SJSA1 (cell line): ENCODE measurements at places on chromosomes 4 and X. TPM values are rescaled to one million over a fixed set of nuclear protein-coding genes. Genes with fewer than 3 reads are reported as not detected.

Gene SYNPO2
- total RNA-seq, result 2.8 and 4.7 TPM in 2 replicates

Gene CXCL9
- not detected in 2 replicates for total RNA-seq

Gene HOPX
- 4.3 and 5.5 TPM in 2 replicates for total RNA-seq

Gene F9
- not detected in 2 replicates for total RNA-seq

Gene SPANXA1
- 0.68 TPM in 1 of 2 replicates, not detected in the other for total RNA-seq

Gene DUSP21
- total RNA-seq, result not detected in 2 replicates

Gene CNOT6L
- total RNA-seq, result 9.2 and 10.8 TPM in 2 replicates

Gene SSX3
- not detected in 2 replicates for total RNA-seq

Gene CLNK
- not detected in 2 replicates for total RNA-seq

DNA sequence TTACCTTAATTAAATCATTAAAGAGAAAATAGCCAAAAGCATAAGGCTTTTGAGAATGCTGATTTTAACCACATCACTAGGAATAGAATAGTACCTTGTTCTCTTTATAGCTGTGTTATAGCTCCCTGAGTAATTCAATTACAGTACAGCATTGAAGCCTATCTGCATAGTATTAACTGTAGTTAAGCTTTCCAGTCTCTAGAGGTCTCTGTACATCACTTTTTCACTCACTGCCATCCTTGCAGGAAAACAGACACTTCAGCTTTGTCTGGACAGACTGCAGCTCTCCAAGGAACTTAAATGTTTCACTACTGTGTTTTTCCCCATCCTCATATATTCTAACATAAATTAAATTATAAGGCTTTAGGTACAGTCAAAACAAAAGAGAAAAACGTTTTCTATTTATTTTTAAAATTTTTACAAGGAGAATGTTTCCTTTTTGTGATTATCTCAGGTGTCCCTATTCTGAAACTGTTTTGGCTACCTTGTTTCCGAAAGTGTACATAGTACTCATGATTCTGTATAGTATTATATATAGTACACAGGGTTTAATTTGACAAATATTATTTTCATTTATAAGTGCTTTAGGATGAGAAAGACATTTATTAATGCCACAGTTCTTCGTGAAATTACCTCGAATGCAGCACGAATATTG lies 407.9 kb downstream of the PCDH18 start:
- DNase-seq, result peak; percentile 33

- no peak for DNase-seq
Observed at GRCh38 chr4:8675906-8676305, 83.3 kb downstream of the CPZ start.

GRCh38 chr4:74364652-74365491 lies at the start of gene EREG:
Gene EREG, plus strand, starts transcription at chr4:74365145. Its CDS starts 164 bp downstream, at chr4:74365309.
- no peak for DNase-seq

- DNase-seq, result peak; percentile 59
Observed at GRCh38 chr4:41611881-41612871, 74.2 kb downstream of the LIMCH1 start.

DNA sequence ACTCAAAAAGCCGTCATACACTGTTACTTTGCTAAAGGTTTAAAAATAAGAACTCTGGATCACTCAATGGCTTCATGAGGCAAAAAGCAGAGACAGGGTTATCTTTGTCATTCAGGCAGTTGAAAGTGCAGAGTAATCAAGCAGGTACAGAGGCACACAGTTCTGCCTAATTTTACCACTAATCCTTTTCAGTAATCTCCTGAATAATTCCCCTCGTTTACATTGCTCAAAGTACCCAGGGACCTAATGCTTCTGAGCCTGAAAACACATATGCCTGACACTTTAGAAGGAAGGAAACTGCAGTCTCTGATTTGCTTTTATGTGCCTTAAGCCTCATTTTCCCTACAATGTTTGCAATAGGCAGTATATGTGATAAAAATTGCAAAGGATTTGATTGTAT lies 71.4 kb upstream of the TRAM1L1 start:
- DNase-seq, result no peak

GRCh38 chr4:174211622-174212044 lies 71.8 kb downstream of the FBXO8 start:
- no peak for DNase-seq

DNA sequence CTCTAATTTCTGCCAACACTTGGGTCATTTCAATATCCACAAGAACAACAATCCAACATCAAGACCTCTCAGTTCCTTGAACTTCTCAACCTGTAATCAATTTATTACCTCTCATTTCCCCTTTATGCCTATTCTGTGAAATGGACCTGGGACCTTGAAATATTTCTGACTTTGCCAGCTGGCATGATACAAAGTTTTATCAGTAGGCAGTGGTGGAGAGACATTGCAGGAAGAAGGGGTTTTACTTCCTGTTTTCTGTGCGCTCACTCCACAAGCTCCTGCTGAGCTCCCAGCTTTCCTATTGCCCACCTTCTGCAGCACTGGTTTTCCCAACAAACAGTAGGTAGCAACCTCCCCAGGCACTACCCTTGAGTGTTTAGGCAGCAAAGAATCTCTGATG lies 3.5 kb upstream of the ARHGEF6 start:
- DNase-seq, result no peak

DNA sequence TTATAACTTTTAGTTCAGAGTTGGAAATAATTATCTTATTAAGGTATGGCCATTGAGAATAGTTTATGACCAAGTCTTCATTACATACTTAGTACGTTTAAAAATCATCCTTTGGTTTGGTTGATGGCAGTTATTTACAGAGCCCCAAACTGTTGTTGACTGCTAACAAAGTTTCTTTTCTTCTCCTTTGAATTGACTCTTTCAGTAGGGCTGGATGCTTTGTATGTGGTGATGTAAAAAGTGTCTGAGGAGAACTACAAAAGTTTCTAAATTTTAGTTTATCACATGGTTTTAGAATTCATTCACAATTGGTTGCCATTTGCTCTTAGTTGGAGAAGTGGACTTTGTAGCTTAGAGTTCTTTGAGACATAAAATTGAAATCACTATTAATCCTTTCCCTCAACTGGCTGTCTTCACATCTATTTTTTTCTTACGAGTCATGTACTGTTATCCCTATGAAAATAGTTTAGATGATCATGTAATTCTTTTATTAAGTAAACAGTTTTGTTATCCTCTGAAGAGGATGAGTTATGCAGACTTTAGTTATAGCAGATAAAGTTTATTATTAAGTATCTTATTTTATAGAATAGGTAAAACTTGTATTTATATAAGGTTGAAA lies 14.8 kb downstream of the PTPN13 start:
- no peak for DNase-seq

DNA sequence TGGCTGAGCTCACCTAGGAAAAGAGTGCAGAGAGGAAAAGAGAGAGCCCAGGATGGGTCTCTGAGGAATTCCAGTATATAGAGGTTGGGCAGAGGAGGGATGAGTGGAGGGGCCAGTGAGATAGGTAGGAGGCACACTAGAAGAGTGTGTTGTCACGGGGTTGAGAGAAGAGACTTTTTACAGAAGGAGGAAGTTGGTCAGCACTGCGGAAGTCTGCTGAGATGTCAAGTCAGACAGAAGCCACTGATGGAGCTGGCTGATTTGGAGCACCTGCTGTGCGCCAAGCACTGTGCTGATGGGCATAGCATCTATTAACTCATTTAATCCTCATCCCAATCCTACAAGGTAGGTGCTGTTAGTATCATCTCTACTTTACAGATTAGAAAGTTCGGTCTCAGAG lies 60.4 kb downstream of the EFNB1 start:
- no peak for DNase-seq

DNA sequence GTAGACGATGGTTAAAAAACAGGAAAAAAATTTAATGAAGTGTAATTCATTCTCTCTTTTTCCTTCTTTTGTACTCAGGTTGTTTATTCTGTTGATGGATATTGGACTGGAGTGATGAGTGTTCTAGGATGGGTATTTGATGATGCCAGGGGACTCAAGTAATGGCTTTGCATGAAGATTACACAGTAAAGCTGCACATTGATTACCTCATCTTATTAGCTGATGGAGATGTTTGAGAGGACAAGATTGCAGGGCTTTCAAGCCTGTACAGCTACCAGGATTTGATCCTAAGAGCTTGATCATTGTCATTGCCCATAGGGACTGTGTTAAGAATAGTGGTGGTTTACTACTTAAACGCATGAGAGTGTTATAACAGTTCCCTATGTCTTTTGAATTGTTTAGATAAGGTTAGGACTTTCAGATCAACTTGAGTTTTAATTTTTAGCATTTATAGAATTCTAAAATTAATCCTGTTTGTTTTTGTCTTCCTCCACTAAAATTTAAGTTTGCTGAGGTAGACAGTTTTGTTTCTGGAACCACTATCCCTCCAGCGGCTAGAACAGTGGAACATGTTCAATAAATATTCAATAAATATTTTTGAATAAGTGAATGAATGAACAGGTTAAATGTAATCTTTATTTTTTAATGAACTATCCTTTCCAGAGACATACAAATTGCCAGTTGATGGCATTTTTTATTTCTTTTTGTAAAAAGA lies 58.2 kb downstream of the GAB1 start:
- DNase-seq, result no peak

- peak; percentile 45 for DNase-seq
Observed at GRCh38 chr4:15913631-15913970, 24.9 kb downstream of the FGFBP1 start.

DNA sequence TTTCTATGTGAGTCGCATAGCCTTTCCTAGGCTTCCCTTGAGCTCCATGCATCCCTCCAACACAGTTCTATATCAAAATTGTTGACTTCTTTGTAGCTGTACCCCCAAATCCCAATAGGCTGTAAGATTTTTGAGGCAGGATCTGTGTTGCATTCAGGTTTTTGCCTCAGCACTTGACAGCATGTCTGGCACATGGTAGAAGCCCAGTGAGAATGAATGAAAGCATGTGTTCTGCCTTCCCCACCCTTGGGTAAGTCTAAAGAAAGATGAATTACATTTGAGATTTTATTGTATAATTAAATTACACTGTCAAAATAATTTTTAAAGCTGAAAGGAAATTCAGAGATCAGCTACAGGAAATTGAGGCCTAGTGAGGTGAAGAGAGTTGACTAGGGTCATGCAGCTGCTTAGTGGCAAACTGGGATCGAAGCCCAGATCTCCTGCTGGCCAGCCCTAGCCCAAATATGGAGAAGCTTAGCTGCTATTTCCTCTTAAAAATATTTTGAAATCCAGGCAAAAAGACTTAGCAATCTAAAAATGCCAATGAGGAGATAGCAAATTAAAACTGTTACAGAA lies 122.5 kb downstream of the SPATA18 start:
- no peak for DNase-seq

DNA sequence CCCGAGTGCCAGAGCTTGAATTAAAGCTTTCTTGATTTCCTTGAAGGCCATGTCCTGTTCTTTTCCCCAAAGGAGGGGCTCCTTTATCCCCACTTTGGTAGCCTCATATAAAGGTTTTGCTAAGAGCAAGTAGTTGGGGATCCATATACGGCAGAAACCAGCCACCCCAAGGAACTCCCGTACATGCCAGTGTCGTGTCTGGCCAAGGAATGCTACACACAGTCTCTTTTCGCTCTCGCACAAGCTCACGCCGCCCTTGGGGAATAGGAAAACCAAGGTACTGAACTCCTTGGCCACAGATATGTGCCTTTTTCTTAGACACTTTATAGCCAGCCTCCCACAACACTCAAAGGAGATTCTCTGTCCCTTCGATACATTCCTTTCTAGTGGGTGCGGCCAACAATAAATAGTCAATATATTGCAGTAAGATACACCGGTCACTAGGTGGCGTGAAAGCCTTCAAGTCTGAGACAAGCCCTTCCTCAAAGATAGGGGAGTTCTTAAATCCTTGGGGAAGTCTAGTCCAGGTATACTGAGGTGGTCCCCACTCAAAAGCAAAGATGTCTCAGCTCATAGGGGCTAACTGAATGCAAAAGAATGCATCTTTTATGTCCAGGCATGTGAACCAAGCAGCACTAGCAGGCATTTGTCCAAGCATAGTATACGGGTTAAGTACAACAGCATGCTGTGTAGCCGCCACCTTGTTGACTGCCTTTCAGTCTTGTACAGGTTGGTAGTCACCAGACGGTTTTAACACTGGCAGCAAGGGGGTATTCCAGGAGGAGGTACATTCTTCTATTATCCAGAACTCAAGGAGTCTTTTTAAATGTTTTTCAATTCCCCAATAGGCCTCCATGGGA lies 57.8 kb upstream of the XAGE1B start:
- DNase-seq, result peak; percentile 12

DNA sequence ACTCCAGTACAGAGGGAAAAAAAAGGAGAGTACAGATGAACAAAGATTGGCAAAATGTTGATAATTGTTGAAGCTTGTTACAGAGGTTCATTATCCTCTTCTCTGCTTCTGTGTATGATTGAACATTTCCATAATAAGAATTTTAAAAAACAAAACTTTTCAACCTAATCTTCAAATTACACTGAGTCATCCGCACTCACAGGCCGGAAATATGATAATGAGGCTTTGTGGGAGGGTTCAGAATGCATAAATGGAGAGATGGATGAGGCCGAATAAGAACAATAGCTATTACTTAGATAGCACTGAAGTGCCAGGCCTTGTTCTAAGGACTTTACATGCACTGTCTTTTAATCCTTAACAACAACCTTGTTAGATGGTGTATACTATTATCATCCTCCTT lies 4.6 kb upstream of the ERCC6L start:
- DNase-seq, result peak; percentile 21

- no peak for DNase-seq
Observed at GRCh38 chr4:102399021-102399420, 53.7 kb upstream of the SLC39A8 start.

- no peak for DNase-seq
Observed at GRCh38 chr4:27692868-27693634, 832.4 kb downstream of the STIM2 start.

GRCh38 chr4:153205757-153206156 lies 1.5 kb downstream of the TRIM2 start:
- DNase-seq, result peak; percentile 33

- DNase-seq, result peak; percentile 76
Observed at GRCh38 chr4:187090401-187090800, 366.7 kb upstream of the FAT1 start.

GRCh38 chr4:107931775-107932321 lies 499 bp downstream of the CYP2U1 start:
- no peak for DNase-seq

- no peak for DNase-seq
Observed at GRCh38 chr4:7128644-7129043, 60.8 kb upstream of the GRPEL1 start.

- peak; percentile 1 for DNase-seq
Observed at GRCh38 chrX:53631156-53631555, 55.4 kb downstream of the HUWE1 start.

DNA sequence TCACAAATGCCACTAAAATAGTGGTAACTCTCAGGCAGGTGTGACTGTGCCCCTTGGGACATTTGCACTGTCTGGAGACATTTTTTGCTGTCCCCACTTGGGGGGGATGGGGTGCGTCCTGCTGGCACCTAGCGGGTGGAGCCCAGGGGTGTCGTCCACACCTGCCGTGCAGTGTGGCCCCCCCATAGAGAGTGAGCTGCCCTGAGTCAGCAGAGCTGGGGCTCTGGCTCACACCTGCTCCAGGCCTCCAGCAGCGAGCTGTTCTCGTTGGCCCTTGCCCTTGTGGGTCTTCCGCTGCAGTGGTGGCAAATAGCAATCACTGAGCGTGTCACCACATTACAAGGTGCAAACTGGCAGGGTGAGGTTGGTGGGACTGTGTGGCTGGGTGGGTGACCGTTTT lies 64.6 kb downstream of the CLDN34 start:
- DNase-seq, result no peak
